ENCODE measurements at places on chromosomes 16 and 17.
A peak's percentile ranks its signal among the peaks of the same experiment; 100 is the strongest.

DNA sequence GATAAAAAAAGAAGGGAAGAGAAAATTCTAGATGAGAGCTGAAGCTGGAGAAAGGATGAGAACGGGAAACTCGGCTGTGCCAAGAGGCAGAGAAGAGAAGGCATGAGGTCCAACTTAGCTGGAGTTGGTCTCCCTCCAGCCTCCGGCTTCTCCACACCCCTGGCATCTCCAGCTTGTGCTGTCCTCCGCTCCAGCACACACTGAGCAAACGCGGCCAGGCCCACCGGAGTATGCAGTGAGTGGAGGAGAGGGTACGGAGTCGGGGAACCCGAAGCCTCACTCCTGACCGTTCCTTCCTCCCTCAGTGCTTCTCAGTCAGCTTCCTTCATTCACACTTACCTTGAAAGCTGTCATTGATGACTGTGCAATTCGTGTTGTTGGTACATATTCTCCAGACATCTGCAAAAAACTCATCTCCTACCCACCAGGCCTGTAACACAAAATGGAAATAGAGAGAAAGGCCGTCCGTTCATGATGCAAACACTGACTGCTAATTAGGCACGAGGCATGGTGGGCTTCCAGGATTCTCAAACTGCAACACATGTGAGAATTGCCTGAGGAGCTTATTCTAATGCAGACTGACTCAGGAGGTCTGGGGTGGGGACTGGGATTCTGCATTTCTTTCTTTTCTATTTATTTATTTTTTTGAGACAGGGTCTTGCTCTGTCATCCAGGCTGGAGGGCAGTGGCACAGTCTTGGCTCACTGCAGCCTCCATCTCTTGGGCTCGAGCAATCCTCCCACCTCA is 37.0 kb downstream of the EMP2 start:
- DNase-seq, result no peak

GRCh38 chr16:23578101-23578830 is 17.9 kb downstream of the NDUFAB1 start:
- no peak for DNase-seq

DNA sequence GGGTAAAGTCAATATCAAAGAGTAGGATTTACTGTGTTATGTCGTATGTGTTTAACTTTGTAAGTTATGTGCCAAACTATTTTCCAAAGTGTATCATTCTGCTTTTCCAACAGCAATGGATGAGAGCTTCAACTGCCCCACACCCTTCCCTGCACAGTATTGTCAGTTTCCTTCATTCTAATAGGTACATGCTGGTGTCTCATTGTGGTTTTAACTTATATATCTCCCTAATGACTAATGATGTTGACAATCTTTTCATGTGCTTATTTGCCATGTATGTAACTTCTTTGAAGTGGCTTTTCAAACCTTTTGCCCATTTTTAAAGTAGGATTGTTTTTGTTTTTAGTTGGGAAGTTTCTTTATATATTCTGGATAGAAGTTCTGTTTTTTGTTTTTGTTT is 3.8 kb downstream of the DDX19B start:
- no peak for DNase-seq

- DNase-seq, result no peak
Measured at GRCh38 chr17:4772235-4772613, 538 bp downstream of the TM4SF5 start.

- no peak for DNase-seq
Measured at GRCh38 chr17:35214192-35214591, 20.0 kb upstream of the SLC35G3 start.

DNA sequence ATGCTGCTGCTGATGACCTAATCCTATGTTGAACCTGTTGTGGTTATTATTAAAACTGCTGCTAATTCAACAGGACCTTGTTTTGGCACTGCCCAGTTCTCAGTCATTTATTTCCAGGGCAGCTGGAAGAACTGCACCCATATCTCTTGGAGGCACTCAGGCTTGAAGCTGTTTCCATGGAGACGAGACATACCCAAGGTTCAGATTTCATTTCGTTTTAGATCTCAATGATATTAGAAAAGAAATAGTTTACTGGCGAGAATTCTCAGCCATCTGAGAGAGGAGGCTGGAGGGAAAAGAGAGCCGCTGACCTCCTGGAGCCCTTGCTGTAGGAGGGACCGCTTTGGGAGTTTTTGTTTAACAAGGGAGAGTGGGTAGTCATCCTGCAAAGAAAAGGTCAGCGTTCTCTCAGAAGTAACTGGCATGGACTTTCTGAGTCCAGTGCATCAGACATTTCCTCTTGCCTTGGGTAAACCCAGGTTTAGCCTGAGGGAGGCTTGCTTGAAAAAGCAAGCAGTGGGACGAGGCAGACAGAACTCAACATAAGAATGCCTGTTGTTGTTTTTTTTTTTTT is 75.4 kb downstream of the YPEL2 start:
- DNase-seq, result no peak

DNA sequence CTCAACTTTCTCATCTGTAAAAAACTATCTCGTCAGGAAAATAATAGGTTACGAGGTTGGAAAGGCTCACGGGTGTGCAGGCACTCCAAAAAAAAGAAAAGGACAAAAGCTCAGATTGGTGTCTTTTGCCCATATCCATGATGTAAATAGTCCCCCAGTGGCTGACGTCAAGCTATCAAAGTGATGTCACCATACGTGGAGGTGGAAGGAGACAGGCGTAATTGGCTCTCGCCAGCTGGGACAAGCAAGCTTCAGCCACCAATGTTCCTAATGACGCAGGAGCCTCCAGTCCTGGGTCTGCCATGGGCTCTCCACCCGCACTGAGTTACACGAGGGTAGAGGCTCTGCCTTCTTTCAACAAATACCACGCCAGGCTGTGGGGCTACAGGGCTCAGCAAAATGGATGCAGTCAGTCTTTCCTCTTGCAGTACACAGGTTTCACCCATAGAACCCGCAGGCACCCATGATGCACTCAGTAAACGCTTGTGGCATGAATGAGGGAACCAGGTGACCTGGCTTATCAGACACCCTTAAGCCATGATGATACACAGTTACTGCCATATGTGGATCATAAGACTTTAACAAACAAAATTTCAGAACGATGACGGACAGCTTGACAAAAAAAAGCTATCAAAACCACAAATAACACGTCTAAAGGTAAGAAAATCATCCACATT is 50.5 kb downstream of the COTL1 start:
- DNase-seq, result no peak

GRCh38 chr17:64534187-64534586 is 27.4 kb downstream of the CEP95 start:
- DNase-seq, result no peak

GRCh38 chr17:41498276-41498675 is 7.1 kb downstream of the KRT13 start:
- DNase-seq, result no peak

DNA sequence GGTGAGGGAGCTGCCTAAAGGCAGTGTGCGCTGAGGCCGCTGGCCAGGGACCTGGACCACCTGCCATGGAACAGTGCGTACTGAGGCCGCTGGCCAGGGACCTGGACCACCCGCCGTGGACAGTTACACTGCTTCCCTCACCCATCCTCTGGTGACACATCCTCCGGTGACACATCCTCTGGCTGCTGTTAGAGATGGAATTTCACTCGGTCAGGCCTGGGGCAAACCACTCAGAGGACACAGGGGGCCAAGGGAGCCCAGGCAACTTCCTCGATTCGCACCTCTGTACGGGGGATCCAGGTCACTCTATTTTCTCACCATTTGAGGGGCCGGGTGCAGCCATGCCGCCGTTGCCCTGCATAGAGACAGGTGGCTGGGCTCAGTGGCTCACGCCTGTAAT is 32.4 kb upstream of the RPTOR start:
- DNase-seq, result no peak

GRCh38 chr16:75287708-75288107 is 36.3 kb upstream of the BCAR1 start:
- DNase-seq, result no peak

- DNase-seq, result no peak
Measured at GRCh38 chr17:35729405-35729833, 2.0 kb upstream of the RASL10B start.

DNA sequence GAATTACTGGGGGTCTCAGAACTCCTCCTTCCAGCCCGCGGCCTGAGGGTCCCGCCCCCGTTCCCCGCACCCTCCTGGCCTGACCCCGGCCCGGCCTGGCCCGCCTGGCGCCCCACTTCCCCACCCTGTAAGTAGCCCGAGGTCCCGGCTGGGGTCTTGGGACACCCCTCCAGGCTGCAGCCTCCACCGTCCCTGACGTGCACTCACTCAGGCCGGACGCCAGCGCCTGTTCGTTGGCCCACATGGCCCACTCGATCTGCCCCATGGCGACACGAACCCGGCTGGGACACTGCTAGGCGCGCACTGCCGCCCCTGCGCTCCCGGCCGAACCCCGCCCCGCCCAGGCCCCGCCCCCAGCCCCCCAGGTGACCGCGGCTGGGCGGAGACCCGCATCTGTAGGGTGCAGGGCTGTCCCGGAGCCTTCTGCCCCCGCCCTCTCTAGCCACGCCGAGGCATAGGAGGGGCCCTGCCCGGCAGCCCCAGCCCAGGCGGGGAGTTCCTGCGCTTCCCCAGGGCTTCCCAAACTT is at the start of gene CYBA:
CYBA (minus strand) TSS at position 305 of the 527 bp plus-strand sequence; CDS start at position 265, 40 bp downstream.
- peak; percentile 60 for DNase-seq

DNA sequence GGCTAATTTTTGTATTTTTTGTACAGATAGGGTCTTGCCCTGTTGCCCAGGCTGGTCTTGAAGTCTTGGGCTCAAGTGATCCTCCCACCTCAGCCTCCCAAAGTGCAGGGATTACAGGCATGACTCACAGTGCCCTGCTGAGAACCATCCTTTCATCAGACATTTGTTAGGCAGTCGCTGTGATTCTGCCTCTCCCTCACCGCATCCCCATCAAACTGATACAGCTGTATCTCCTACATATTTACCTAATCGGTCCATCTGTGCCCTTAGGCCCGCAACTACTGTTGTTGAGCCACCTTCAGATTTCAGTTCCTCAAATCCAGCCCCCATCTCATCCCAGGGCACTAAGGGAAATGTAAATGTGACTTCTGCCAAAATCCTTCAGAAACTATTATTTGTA is 2.0 kb upstream of the SLC43A2 start:
- DNase-seq, result no peak

- DNase-seq, result no peak
Measured at GRCh38 chr17:8708025-8708461, 36.6 kb downstream of the CCDC42 start.

- DNase-seq, result no peak
Measured at GRCh38 chr17:45170931-45171337, 9.3 kb downstream of the HEXIM2 start.

DNA sequence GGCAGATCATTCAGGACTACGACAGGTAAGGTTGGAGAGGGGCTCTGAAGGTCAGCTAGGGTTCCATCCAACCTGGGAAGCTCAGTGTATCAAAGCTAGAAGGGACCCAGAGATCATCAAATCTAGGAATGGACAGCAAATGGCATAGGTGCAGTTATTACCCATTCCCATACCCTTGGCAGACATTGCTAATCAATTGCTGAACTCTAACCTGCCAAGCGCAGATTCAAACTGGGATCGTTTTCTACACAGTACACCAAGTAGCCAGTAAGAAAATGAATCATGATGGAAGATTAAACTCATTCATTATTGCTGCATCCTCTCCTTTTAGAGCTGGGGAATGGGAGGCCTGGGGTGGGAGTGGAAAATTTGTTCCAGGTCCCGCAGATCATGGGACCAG is 33.6 kb downstream of the CPNE2 start:
- no peak for DNase-seq

GRCh38 chr16:48374255-48374654 is 11.0 kb downstream of the SIAH1 start:
- DNase-seq, result no peak

GRCh38 chr17:5516060-5516792 is 29.9 kb downstream of the MIS12 start:
- no peak for DNase-seq

DNA sequence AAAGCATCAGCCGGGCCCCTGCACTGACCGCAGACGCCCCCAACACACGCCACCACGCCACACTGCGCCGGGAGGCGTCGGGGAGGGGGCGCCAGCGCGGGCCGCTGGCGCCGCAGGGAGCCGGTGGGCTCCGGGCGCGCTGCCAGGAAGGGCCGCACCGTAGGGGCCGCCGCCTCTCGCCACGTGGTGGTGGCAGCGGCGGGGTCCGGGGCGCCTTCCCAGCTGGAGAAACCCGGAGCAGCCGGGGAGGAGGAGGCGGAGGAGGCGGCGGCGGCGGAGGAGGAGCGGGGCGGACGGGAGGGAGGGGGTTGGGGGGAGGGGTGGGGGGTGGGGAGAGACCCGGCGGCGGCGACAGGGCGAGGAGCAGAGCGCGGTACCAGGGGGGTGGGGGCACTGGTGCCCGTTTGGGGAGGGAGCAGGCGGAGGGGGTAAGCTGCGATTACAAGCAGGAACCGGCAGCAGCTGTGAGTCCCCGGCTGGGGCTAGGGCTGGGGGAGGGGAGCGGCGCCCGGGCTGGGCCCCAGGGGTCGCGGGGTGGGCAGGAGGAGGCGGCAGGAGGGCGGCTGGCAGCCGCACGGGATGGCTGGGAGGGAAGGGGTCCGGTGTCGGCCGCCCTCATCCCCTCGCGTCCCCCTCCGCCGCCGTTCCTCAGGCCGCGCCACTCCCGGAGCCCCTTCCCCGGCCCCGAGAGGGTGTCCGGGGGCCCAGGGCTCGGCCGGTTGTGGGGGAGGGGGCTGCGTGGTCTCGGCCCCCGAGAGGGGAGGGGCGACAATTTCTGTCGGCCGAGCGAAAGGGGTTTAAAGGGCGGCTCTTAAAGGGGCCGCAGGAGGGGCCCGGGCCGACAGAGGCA is at the start of gene TBKBP1:
TBKBP1 (plus strand) TSS at position 431 of the 850 bp plus-strand sequence. CDS start 1,952 bp downstream, outside the sequence.
- DNase-seq, result no peak

- no peak for DNase-seq
Measured at GRCh38 chr16:62968-63391, 9.4 kb downstream of the SNRNP25 start.

- no peak for DNase-seq
Measured at GRCh38 chr17:11031787-11032186, 193.9 kb upstream of the PIRT start.

- DNase-seq, result no peak
Measured at GRCh38 chr17:63426041-63426916, 19.8 kb downstream of the CYB561 start.

GRCh38 chr17:2406903-2407790 is 6.3 kb upstream of the MNT start:
- DNase-seq, result no peak

Data from stimulated activated CD8-positive, alpha-beta memory T cell treated with anti-CD3 and anti-CD28 coated beads, Interleukin-15, amount 100 ng/mL, for 24 hours (primary cell).